SHP77 (cell line): ENCODE measurements at places on chromosomes 5 and 9.

GRCh38 chr9:21077781-21078180, at the start of gene IFNB1:
TSS of gene IFNB1 (minus strand) at chr9:21077942. CDS start at chr9:21077869, 73 bp downstream.
- no peak for DNase-seq

GRCh38 chr9:99531313-99531712, 290.4 kb upstream of the NR4A3 start:
- DNase-seq = no peak

- no peak for DNase-seq
Measured at GRCh38 chr5:147454996-147455677, 54.7 kb downstream of the DPYSL3 start.

DNA sequence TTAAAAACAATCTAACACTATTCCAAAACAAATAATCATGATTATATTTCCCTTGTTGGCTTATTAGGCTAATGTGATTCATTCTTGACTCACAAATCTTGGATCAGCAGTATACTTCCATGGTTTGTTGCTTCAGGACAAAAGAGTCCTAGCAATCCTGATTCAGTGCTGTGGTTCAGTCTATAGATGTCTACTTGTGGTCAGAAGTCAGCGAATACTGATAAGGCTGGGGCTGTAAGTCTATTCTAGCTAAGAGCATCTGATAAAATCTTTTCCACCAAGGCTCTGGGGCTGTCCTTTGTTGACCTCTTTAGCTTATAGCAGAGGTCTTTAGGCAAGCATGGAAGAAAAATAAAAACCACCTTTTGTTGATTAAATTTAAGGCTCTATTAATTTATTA, 4.4 kb upstream of the SMIM3 start:
- no peak for DNase-seq
